ENCODE measurements at places on chromosomes 11 and 22. TPM values are rescaled to one million over a fixed set of nuclear protein-coding genes. Genes with fewer than 3 reads are reported as not detected.

The VSIG10L2 gene
- 1.4 TPM for total RNA-seq

The SCN4B gene
- total RNA-seq, result 2.4 TPM

The HYLS1 gene
- total RNA-seq, result 2.8 TPM

The CREB3L1 gene
- 0.61 TPM for total RNA-seq

The IL17REL gene
- total RNA-seq, result not detected

The CRYAB gene
- 205 TPM for total RNA-seq

The MICAL2 gene
- total RNA-seq, result 117 TPM

The GUCD1 gene
- total RNA-seq, result 67.0 TPM

The FLRT1 gene
- 0.15 TPM for total RNA-seq

The C11orf87 gene
- total RNA-seq, result 0.03 TPM

The MPZL3 gene
- 55.9 TPM for total RNA-seq

The SLC43A3 gene
- total RNA-seq, result 12.4 TPM

The RFPL3 gene
- total RNA-seq, result not detected

The SLC35F2 gene
- total RNA-seq, result 51.7 TPM

The OR52I2 gene
- not detected for total RNA-seq

The LUZP2 gene
- total RNA-seq, result 0.11 TPM

The ZDHHC5 gene
- total RNA-seq, result 99.1 TPM

Measured in lower leg skin (tissue), 4 donors.